ENCODE measurements at places on chromosomes 1 and 21. TPM values are rescaled to one million over a fixed set of nuclear protein-coding genes. Genes with fewer than 3 reads are reported as not detected.

DNA sequence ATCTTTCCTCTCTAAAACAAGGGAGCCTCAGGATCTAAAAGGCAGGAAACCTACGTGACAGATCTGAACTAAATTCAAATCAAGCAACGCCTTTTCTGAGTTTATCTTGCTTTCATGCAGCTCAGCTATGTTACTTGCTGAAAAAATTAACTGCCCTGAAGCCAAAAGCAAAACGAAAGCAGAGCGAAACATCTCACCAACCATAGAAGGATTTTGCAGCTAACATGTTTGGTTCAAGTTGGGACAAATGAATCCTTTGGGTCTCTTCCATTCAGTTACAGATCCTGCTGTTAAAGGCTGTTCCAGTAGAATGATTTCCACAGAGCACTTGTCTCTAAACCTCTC is 482 bp downstream of the SLC2A5 start:
- no peak for DNase-seq
- no peaks in the 10 kb centered on the region for H3K36me3 ChIP-seq
- peaks cover 18% of the 10 kb centered on the region for H3K4me1 ChIP-seq
- H3K27me3 ChIP-seq, result no peaks in the 10 kb centered on the region

Gene BCAS2
- total RNA-seq, result 42.2 TPM

Gene HSD3B1
- 10.3 TPM for total RNA-seq

GRCh38 chr1:71788113-71788512 is 494.2 kb downstream of the NEGR1 start:
- H3K36me3 ChIP-seq, result no peaks in the 10 kb centered on the region
- no peak overlapping the region for H3K27ac ChIP-seq
- H3K4me1 ChIP-seq, result peaks cover 4% of the 10 kb centered on the region
- H3K4me3 ChIP-seq, result no peak overlapping the region

Gene OR2T3
- total RNA-seq, result not detected

DNA sequence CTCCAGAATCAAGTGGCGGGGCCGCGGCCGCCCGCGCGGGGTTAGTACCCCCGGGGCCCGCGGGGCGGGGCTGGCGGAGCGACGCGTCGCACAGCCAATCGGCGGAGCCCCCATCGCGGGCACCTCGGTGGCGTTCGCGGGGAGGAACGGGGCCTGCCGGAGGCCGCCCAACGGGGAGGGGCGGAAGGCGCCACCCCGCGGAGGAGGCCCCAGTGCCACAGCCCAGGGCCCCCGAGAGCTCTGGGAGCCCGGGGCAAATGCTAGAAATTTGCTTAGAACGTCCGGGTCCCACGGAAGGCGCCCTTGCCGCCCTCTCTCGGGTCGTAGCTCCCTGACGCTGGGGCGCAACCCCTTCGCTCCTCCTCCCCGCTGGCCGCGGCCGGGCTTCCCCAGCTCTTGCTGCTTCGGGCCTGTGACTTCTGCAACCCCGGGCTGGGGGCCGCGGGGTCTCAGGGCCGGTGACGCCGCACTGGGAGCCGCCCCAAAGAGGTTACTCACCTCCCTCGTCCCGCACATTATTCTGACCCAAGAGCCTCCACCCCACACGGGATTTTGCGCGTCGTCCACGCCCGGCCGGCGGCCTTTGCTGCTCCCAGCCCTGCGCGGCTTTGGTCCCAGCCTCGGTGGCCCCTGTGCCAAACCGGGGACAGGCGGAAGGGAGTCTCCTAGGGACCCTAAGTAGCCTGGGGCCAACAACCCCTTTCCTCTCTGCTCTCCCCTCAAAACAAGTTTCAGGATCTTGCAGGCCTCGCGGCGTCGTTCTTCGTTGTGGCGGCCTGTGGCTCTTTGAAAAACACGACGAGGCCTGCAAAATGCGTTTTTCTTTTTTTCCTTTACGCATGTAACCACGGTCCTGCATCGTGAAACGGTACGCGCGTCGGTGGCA is at the start of gene RUNX3:
Gene RUNX3 (minus strand): TSS at position 17 of the 886 bp plus-strand sequence. CDS start 408 bp downstream, outside the sequence.
- no peak for DNase-seq
- H3K36me3 ChIP-seq, result no peaks in the 10 kb centered on the region
- no peak within 1 kb of the TSS for H3K27ac ChIP-seq
- H3K4me3 ChIP-seq, result peak within 1 kb of the TSS; percentile 71
- H3K27me3 ChIP-seq, result peaks cover 83% of the 10 kb centered on the region

Gene KCNE2
- total RNA-seq, result 1.8 TPM

GRCh38 chr1:210796421-210796820 is 337.5 kb downstream of the KCNH1 start:
- H3K27ac ChIP-seq, result no peak overlapping the region
- no peaks in the 10 kb centered on the region for H3K4me1 ChIP-seq
- H3K27me3 ChIP-seq, result no peaks in the 10 kb centered on the region
- H3K36me3 ChIP-seq, result no peaks in the 10 kb centered on the region
- DNase-seq, result no peak

GRCh38 chr1:40450495-40451237 is 390 bp downstream of the ZFP69B start:
- no peaks in the 10 kb centered on the region for H3K27me3 ChIP-seq
- peak overlapping the region; percentile 93 for H3K4me3 ChIP-seq
- H3K36me3 ChIP-seq, result peaks cover 42% of the 10 kb centered on the region
- H3K27ac ChIP-seq, result peak overlapping the region; percentile 82
- peaks cover 15% of the 10 kb centered on the region for H3K4me1 ChIP-seq
- DNase-seq, result no peak

GRCh38 chr1:204746838-204747442 is 61.4 kb upstream of the LRRN2 start:
- no peaks in the 10 kb centered on the region for H3K36me3 ChIP-seq
- H3K4me3 ChIP-seq, result no peak overlapping the region
- H3K27ac ChIP-seq, result no peak overlapping the region
- peaks cover 10% of the 10 kb centered on the region for H3K4me1 ChIP-seq
- DNase-seq, result no peak
- peaks cover 16% of the 10 kb centered on the region for H3K27me3 ChIP-seq

Gene OR2T2
- total RNA-seq, result not detected

- peaks cover 57% of the 10 kb centered on the region for H3K4me1 ChIP-seq
- peak overlapping the region; percentile 100 for H3K27ac ChIP-seq
- H3K27me3 ChIP-seq, result no peaks in the 10 kb centered on the region
- H3K4me3 ChIP-seq, result peak overlapping the region; percentile 81
- H3K36me3 ChIP-seq, result no peaks in the 10 kb centered on the region
Measured at GRCh38 chr1:228809621-228810394, 74.5 kb downstream of the RHOU start.

DNA sequence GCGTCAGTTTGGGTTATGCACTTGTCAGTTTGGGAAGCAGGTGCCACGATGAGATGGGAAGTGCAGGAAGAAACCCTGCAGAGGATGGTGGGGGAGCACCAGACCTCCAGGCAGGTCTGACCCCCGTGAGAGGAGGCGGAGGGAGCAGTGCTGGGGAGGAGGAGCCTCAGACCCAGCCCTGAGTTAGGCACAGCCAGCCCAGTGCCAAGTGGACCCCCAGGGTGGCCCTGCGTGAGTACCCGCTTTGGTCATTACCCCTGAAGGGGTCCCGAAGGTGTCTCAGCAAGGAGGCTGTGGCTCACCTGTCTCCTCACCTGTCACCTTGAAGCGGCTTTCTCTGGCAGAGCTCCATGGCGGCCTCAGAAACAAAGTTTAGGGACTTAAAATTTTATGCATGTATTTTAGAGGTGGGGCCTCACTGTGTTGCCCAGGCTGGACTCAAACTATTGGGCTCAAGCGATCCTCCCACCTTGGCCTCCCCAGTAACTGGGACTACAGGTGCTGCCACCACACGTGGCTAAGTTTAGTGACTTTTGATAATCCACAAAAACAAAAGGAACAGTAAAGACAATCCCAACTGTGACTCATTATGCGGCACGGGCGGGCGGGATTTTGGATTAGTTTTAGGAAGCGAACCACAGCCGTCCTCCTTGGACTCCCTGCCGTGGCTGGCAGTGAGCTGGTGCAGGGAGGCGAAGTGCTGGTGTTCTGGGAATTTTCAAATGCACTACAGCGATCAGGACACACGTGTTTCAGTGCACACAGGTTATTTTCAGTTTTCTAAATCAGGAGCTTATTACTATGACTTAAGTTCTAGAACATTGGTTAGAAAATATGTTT is 4.7 kb downstream of the AGPAT3 start:
- peaks cover 31% of the 10 kb centered on the region for H3K36me3 ChIP-seq
- DNase-seq, result no peak
- H3K27ac ChIP-seq, result no peak overlapping the region
- H3K4me3 ChIP-seq, result no peak overlapping the region
- peaks cover 26% of the 10 kb centered on the region for H3K4me1 ChIP-seq

Gene MYBPHL
- total RNA-seq, result 0.48 TPM

DNA sequence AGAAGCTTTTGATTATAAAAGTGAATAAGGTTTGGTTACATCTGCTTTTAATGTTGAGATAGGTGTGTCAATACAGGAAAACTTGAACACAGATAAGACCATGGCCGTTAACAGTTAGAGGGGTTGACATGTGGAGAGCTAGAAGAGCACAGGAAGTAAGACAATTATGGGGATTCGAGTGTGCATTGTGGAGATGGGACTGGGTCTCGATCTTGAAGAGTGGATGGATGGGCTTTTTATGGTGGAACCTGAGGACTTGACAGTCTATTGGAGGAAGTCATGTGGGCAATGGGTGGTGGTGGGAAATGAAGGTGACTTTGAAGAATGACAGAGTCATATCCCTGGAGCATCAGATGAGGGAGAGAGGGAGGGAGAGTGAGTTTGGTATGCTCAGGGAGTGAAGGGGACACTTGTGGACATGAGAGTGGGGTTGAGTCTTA is 12.1 kb downstream of the DYRK1A start:
- peaks cover 28% of the 10 kb centered on the region for H3K36me3 ChIP-seq
- no peak for DNase-seq
- peak overlapping the region; percentile 67 for H3K27ac ChIP-seq
- peak overlapping the region; percentile 35 for H3K4me3 ChIP-seq
- no peaks in the 10 kb centered on the region for H3K27me3 ChIP-seq
- peaks cover 45% of the 10 kb centered on the region for H3K4me1 ChIP-seq

DNA sequence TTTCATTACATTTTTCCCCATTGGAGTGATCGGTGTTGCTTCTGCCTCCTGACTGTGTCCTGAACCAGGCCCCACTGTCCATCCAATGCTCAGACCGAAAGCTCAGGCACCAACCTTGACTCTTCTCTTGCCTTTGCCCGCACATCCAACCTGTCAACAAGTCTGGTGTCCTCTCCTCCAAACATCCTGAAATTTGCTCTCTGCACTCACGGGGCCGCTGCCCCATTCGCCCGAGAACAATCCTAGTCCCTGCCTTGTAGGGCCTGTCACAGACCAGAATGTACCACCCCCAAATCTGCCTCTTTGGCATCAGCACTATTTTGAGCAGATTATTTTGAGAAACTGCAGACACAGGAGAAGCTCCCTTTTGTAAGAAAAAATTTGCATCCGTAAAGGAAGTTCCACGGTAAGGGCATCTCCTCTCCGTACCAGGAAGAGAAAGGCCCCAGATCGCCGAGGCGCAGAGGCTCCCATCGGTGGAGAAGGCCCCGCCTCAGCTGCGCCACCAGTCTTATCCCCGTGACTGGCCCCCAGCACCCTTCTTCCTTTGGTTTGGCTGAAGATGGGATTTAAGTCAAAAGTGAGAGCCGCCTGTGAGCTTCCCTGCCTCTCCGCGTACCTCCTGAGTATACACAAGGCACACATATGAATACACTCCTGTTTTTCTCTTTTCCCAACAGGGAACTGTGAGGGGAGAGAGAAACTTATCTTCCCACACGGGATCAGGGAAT is 7.1 kb downstream of the MORN1 start:
- no peaks in the 10 kb centered on the region for H3K27me3 ChIP-seq
- H3K27ac ChIP-seq, result peak overlapping the region; percentile 5
- H3K36me3 ChIP-seq, result no peaks in the 10 kb centered on the region
- no peak overlapping the region for H3K4me3 ChIP-seq

DNA sequence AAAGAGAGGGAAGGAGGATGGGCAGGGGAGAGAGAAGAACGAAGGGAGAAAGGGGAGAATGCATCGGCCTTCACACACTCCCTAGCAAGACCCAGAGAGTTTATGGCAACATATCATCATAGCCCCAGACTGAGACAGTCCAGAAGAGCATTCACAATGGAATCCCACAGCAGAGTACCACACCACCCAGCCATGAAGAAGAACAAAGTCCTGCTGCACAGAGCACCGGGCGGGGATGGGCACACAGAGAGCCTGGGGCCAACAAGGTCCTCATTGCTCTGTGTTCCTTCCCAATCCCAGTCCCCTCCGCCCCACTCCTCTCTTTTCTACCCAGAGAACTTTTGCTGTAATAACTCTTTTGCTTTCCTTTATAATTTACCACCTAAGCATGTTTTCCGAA is 118.1 kb upstream of the TMPRSS2 start:
- H3K27ac ChIP-seq, result no peak overlapping the region
- H3K36me3 ChIP-seq, result no peaks in the 10 kb centered on the region
- no peak overlapping the region for H3K4me3 ChIP-seq
- no peaks in the 10 kb centered on the region for H3K4me1 ChIP-seq
- no peaks in the 10 kb centered on the region for H3K27me3 ChIP-seq

GRCh38 chr1:6130596-6130995 is 49.5 kb downstream of the CHD5 start:
- no peak for DNase-seq
- peaks cover 16% of the 10 kb centered on the region for H3K27me3 ChIP-seq
- H3K27ac ChIP-seq, result no peak overlapping the region
- no peaks in the 10 kb centered on the region for H3K4me1 ChIP-seq

- H3K36me3 ChIP-seq, result no peaks in the 10 kb centered on the region
- H3K4me1 ChIP-seq, result peaks cover 12% of the 10 kb centered on the region
- H3K27ac ChIP-seq, result no peak overlapping the region
- no peak for DNase-seq
Measured at GRCh38 chr1:147076442-147076841, 95.8 kb downstream of the PRKAB2 start.

DNA sequence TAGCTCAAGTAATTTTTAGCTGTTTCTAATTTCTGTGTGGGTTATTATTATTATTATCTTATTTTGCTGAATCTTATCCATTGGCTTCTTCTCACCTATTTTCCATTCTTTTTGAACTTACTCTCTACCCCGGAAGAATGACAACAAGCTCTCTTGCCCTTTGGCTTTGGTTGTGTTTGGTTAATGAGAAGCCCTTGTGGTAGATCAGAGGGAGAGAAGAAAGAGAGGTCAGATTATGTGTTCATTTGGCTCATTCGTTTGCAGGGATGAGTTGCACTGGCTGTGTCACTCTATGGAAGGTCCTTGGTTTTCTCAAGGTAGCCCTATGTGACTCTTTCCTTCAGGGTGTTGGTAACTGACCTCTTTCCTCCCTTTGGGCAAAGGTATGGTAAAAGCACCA is 391.9 kb downstream of the LMO4 start:
- H3K4me1 ChIP-seq, result peaks cover 21% of the 10 kb centered on the region
- H3K27ac ChIP-seq, result no peak overlapping the region
- no peaks in the 10 kb centered on the region for H3K36me3 ChIP-seq
- no peak overlapping the region for H3K4me3 ChIP-seq
